ENCODE measurements at places on chromosomes 16 and 17.

- DNase-seq, result no peak
Observed at GRCh38 chr16:57475711-57476339, 10.5 kb downstream of the DOK4 start.

GRCh38 chr16:49700251-49701064 lies 155.5 kb downstream of the ZNF423 start:
- peak; percentile 36 for DNase-seq

DNA sequence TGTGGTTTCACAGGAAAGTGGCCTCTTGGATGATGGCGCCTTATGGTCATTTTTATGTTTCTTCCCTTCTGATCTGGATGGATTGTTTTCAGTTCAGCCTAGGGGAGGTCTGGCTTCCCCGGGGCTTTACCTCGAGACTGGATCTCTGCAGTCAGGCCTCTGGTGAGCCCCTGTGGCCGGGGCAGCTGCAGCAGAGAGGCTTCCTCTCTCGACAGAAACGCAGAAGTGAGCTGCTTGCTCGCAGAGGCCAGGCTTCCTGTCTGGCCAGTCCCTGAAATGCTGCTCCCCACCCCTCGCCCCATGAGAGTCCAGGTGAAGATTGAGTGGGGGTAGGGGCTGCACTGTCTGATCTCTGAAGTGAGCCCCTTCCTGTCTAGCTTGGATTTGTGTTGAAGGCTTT lies 44.0 kb downstream of the PLCG2 start:
- DNase-seq, result peak; percentile 27

GRCh38 chr17:60599220-60599619 lies 773 bp upstream of the PPM1D start:
- no peak for DNase-seq

DNA sequence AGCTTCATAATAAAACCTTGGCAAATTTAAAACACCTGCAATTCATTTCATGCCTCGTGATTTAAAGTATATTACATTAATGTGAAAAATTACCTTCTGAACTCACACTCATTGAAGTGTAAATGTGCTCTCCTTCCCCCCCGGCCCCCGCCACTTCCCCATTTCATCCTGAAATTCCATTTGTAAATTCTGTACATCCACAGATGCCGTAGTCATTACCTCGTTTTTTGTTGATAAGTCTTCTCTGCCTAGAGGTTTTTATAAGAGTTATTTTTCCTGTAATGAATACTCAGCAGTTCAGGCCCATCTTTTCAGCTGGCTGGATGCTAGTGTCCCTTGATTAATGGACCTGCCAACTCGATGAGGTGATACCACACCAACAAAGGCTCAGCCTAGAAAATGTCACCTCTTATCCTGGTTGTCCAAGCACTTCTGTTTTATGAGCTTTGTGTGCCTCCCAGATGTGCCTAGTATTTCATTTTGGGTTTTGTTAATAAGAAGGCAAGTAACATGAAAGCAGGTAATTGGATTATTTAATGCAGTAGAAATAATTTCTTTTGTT lies 64.8 kb upstream of the KIFC3 start:
- no peak for DNase-seq

DNA sequence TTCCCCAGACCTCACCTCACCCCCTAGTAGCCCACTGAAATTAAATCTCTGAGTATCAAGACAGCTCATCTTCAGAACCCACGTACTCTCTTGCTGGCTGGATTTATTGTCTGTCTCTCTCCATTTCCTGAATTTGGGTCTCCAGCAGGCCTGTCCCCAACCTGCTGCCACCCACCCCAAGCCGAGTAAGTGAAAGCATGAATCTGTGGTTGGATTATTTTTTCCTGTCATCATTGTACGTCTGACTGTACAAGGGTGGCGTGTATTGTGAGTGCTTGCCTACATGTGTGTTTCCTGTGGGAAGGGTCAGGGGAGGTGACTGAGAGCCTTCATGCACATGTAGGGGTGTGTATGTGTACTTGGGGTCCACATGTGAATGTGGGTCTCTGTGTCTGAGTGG lies 5.4 kb downstream of the TNP2 start:
- DNase-seq, result no peak

GRCh38 chr16:68486502-68487202 lies 38.3 kb upstream of the SMPD3 start:
- DNase-seq, result no peak

DNA sequence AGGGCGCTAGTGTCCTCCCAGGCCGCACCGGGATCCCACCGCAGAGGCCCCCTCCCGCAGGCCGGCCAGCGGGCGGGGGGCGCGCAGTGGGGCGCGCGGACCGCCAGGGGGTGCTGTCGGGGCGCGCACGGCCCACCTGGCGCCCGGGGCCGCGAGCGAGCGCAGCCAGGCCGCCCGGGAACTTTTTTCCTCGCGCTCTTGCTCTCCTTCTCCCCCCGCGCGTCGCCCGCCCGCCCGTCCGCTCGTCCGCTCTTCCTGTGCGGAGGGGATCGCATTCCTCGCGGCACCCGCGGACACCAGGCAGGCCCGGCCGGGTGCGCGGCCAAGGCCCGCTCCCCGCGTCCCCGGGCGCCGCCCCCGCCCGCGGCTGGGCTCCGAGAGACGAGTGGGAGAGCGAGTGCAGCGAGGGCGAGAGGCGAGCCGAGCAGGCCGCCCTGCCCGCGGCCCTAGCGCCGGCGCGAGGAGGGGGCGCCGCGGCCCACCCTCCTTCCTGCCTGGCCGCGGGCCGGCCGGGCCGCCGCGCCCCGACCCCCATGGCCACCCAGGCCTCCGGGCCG lies at the start of gene RAI1:
RAI1 (plus strand) TSS at position 272 of the 557 bp plus-strand sequence. CDS start 111,491 bp downstream, outside the sequence.
- DNase-seq, result peak; percentile 81
